ENCODE measurements at places on chromosomes 1 and 21.

GRCh38 chr1:40665335-40666171 lies at the start of gene RIMS3:
Gene RIMS3, minus strand, starts transcription at chr1:40665682. Its CDS starts 23,757 bp downstream, at chr1:40641925.
- peak; percentile 35 for DNase-seq

DNA sequence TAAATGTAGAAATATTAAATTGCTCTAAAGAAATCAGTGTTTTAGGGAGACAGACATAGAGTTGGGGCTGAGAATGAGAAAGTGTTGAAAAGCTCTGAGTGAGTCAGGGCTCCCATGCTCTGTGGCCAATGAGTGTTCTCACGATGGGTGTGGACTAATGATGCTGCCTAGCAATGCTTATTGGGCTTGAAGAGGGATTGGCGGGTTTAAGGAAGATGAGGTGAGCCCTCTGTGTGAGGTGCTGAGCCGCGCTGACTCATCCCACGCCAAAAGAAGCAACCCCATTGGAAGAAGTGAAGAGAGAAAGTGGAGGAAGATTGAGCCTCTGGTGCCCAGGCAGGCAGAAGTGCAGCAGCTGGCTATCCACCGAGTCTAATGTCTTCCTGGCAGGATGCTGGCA lies 65.1 kb upstream of the DPT start:
- no peak for DNase-seq

DNA sequence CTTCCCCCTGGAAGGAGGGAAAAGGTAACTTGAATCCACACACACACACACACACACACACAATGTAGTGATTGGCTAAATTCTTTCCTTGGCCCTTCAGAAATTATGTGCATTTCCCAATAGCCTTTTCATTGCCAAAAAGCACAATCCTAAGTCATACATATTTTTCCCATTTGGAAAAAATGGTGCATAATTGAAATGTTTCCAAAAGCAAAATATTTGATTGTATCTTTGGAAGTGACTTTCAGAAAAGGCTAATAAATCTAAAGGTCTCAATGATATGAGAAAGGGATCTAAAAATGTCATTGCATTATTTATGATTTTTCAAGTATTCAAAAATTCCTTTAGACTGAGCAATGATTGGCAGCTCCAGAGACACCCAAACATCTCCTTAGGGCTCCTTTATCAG lies 43.5 kb upstream of the NEK7 start:
- no peak for DNase-seq

DNA sequence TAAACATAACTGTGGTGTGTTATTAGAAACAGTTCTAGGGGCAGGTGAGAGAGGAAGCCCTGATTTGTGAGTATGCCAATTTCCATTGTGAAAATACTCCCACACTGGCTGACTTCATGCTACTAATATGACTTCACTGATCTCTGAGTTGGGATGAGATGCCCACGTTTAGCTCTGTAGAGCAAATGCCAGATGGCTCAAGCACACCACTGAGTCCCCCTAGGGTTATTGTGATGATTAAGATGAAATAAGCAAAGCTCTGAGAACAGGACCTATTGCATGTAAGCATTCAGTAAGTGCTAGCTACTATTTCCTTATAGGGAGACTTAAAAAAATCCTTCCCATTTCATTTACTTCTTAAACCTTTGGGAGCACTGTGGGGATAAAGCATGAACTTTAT lies 117.6 kb downstream of the CENPF start:
- no peak for DNase-seq

- DNase-seq, result no peak
Measured at GRCh38 chr1:231618609-231619256, 7.9 kb upstream of the DISC1 start.
